Suppressor macrophage treated with lipopolysaccharide for 1 hour (primary cell): ENCODE measurements at places on chromosomes 4 and X.

- DNase-seq, result no peak
Measured at GRCh38 chrX:130799393-130799792, 103.6 kb downstream of the ENOX2 start.

- DNase-seq, result no peak
Measured at GRCh38 chr4:74474345-74475090, 29.6 kb downstream of the AREG start.

DNA sequence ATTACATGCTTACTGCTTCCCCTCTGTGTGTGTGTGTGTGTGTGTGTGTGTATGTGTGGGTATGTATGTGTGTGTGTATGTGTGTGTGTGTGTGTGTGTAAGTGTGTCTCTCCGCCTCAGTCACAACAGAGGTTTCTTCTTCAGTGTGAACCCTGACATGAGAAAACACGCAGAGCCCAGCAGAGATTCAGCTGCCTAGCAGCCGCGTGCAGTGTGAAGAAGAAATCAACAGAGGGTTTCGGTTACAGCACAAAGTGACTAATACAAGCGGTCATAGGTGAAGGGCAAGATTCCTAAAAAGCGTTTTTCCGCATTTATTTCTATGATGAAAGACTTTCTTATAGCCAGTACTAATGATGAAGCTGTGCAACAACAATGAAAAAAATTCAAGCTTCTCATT, 55.3 kb upstream of the ZFP42 start:
- no peak for DNase-seq

DNA sequence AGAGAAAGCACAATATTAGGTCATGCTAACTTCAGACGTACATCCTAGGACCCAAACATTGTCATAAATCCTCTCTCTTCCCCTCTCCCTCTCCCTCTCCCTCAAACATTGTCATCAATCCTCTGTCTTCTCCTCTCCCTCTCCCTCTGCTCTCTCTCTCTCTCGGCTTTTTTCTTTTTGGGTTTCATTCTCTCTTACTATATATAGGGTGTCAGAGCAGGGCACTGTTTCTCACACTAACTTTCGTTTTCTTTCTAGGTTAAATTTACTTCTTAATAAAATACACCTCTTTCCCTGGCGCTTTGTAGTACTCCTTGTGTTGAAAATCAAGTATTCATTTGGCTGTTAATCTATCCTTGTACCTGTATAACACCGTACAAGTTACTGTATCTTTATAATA, 37.0 kb upstream of the HERC5 start:
- DNase-seq, result no peak

DNA sequence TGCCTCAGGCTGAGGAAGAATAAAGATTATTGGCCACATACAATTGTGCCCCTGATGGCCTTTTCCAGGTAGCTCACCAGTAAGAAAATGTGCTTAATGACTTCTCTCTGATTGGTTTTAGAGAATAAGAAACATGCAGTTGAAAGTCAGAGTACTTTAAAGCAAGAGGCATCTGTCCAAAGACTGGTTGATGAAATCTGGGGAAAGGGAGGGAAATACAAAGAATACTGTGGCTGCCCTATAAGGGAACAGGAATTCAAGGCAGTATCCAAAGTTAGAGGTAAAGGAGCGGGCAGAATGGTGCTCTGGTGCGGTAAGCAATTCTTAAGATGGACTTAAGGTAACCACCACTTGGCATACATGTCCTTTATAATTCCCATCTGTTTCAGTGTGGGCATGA, 11.4 kb downstream of the PBDC1 start:
- DNase-seq, result no peak

DNA sequence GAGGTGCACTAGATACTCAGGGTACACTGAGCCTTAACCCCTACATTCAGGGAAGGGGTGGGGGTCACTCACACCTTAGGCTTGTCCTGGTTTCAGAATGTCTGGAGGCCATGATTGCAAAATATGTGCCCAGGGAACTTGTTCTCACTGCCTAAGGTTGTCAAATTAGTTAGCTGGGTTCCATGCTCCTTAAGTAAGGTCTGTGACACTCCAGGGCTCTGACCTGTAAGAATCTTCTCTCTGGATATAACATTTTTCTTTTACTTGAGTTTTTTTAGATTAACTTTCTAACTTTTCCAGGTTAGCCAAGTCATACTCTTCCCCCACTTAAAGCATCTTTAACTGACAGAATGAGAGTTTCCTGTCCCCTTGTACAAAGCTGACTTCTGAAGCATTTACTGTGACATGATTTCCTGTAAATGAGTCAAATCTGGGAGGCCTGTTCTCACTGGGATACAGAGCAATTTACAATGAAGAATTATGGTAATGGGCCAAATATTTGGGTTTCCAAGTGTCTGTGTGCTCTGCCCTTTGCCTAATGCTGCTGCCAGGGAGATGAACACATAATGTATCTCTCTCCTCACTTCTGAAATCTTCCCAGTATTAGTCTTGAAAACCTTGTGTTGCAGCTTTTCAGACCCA, 101.7 kb downstream of the GATB start:
- no peak for DNase-seq

GRCh38 chr4:117610706-117611308, 423.5 kb upstream of the NDST3 start:
- DNase-seq, result no peak

DNA sequence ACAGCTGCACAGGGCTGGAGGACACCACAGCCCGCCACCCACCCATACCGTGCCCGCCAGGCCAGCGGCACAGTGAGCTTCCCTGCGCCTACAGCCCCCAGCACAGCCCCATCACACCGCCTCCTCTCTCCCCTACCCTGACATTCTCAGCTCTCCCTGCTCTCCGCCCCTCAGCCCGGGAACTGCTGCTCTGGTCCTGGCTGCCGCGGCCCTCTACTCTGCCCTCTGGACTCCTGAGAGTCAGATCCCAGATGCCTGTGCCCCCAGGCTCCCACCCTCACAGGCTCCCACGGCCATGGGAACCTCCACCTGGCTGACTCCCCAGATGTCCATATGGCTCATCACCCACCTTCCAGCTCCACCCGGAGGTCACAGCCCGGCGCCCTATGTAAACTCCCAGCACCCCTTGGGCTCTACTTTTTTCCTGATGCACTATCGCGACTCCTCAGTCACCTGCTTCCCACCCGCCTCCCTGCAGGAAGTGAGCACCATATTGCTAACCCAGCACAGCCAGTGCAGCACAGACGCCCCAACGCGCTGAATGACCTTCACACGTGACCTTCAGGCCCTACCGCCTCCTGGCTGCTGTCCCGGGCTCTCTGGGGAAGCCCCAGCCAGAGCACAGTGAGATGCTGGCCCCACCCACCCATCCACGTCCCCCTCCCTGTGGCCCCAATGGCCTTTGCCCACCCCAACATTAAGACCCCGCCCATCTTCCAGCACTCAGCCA, 23.0 kb downstream of the FAM53A start:
- DNase-seq, result no peak
